ENCODE measurements at places on chromosomes 11 and 22.

DNA sequence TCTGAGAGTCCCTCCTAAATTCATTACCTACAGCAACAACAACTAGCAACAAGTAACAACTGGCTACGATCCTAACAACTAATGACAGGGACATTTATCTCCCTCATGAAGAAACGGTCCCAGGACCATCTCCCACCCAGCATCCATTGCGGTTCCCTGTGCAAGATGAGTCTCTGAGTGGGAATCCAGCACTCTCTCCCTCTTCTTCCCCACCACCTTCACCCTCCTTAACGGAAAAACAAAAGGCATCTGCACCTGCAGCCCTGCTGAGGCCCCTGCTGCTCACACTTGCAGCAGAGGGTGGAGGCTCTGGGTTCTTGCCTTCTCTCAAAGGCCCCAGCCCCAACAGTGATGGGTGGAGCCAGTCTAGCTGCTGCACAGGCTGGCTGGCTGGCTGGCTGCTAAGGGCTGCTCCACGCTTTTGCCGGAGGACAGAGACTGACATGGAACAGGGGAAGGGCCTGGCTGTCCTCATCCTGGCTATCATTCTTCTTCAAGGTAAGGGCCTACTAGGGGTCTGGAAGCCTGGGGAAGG is at the start of gene CD3G:
Gene CD3G, plus strand, starts transcription at position 364 of the 535 bp plus-strand sequence. Its CDS starts 80 bp downstream, at position 444.
- DNase-seq = no peak

DNA sequence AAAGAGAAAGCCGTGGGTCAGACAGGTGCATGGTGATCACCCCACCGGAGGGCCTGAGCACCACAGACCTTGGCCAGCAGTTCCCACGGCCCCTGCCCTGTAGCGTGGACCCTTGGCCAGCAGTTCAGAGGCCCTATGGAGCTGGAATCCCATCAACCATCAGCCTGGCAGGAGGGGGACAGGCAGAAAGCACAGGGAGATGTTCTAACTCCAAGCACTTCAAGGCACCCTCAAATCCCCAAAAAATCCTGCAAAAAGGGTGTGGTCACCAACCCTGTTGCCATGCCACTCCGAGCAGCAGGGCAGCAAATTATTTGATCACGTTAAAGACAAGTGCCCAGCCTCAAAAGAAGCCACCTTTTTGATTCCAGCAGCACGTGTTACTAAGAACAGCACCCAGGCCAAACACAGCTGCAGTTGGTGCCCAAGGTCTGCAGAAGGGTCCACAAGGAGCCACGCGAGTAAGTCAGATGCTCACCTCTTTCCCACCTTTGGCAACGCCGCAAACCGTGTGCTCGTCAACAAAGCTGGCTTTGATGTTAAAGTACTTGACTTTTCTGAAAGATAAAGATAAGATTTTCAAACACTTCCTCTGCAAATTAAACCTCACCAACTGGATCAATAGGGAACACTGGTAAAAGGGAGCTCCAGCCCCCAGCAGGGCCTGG is 26.2 kb upstream of the COMT start:
- no peak for DNase-seq

DNA sequence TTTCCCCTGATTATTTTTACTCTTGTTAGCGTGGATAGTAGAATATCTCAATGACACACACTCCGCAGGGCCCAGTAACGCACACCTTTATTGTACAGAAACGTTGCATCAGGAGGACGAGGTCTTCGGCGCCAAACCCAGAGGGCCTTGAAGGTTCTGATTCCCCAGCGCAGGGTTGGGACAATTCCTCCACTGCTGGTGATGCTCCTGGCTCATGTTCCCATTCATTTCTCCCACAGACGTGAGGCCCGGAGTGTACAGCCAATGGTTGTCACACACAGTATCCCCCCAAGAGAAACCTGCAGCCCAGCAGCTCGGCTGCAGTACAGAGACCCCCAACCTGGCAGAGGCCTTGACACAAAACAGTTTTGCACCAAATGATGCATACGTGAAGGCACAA is 6.1 kb upstream of the ANO1 start:
- no peak for DNase-seq

GRCh38 chr22:39128508-39128907 is 24.0 kb downstream of the CBX7 start:
- peak; percentile 1 for DNase-seq

DNA sequence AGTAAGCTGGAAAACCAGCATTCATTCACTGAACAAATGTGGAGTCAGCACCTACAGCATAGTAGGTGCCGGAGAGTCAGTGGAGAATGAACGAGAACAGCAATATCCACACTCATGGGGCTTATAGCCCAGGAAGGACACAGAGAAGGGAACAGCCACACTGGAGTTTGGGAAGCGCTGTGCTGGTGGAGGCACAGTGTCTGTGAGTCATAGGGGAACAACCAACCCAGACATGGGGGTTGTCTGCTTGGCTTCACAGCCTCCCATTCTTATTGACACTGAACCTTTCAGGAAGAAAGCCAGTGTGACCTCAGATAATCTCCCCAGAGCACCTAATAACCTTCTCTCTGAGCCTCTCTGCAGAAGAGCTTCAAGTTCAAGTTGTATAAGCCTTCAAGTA is 56.6 kb upstream of the UBASH3B start:
- DNase-seq = no peak

DNA sequence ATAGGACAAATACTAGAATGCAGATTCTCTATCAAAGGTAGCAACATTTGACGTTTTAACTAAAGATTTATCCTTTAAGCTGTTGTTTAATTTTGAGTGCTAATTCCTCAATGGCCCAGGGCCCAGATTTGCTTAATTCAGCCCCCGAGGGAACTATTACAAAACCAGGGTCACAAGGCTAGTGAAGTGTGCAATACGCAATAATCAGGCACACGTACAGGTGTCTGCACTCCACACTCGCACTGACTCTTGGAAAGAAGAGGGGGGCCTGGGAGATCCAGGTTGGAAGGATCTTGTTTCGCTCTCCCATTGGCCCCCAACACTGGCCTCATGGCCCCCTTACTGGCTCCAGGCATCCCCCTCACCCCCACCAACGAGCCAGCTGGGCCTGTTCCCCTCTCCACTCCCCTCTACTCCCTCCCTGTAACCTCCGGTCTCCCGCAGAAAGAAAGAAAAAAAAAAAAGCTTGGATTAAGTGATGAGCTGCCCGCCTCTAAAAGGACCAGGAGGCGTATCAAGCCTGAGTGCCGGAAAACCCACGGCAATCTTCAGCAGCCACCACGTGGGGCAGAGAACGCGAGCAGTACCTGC is 2.2 kb upstream of the KIRREL3 start:
- no peak for DNase-seq

DNA sequence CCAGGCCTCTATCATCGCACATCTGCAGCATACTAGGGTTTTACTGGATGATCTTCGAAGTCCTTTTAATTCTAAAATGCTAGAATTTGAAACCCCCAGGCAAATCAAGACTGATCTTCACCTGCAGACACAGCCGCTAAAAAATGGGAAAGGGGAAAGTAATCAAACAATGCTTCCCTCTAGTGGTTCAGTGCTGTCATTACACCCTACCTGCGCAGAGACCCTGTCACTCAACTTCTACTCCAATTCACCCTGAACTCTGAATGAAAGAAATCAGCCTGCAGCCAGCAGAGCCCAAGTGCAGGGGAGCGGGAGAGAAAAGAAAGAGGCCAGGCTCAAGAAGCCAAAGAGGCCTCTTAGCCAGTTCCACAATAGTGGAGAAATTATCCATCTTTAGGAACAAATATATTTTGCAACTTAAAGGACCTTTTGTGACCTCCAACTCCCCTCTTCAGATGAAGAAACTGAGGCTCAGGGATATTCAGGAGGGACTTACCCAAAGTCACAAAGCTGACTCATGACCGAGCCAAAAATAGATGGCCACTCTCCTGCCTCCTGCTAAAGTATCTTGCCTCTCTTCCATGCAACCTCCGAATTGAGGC is 33.0 kb downstream of the SERGEF start:
- DNase-seq = peak; percentile 88
